ENCODE measurements at places on chromosomes 1 and 21.

GRCh38 chr1:172867216-172867818 is 183.4 kb downstream of the TNFSF18 start:
- no peak for DNase-seq

GRCh38 chr1:203088441-203088840 is 2.6 kb upstream of the MYOG start:
- no peak for DNase-seq

GRCh38 chr1:184824691-184825323 is 70.1 kb upstream of the EDEM3 start:
- DNase-seq: no peak

DNA sequence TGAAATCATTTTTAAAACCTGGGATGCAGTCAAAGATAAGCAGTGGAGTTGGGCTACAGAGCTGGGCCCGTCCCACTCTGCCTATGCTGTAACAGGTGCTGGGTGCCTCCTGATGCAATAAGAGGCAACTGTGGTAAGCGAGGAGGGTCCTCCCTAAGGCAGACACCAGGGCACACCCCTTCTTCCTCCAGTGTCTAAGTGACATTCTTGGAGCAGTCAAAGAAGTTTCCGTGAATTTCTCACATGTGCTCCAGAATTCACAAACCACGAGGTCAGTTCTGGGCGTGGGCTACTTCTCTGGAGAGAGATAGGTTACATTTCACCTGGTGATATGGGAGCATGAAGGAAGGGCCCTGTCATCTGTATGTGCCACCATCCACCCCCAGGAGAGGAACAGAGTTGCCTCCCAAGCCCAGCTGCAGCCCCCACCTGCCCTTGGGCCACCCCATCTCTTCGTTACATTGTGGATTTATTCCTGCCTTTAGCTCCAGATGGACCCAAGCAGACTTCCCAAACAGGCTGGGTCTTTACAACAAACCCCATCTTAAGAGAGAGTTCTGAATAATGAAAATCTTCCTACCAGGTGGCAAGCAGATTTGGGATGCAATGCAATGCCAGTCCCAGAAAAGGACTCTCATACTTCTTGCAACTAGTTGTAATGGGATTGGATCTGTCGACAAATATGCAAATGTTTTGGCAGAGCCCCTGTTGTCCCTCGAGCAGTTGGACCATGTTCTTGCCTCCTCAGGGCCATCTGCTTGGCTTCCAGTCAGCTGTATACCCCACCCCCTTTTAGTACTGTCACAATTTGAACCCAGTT is 82.5 kb upstream of the CNTN2 start:
- no peak for DNase-seq

- no peak for DNase-seq
These were observed 33.6 kb downstream of the ERI3 start for GRCh38 chr1:44321466-44321865.

DNA sequence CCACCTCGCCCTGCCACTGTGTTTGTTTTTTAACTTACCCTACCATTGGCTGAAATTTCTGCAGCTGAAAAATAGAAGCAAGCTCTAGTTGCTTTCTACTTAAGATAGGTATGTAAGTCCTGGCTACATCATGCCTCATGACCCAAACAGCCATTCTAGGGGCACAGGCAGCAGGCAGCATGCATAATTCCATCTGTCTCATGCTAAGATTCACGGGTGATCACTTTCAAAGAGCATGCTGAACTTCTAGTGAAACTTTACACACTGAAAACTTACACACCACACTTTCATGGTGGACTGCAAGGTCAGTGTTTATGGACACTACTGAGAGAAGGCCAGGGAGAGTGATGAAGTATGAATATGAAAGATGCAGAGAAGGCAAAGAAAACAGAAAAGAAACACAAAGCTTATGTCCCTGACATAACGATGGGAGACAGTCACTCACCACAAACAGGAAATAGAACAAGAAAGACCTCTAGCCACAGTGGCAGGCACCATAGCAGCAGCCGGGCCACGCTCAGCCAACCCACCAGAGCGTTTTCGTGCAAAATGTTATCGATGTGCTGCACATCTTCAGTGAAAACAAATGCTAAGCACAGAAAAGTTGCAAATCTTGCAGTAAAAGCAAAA is 102.3 kb upstream of the TIAM1 start:
- DNase-seq: no peak

GRCh38 chr1:22320587-22321344 is 130.9 kb upstream of the ZBTB40 start:
- no peak for DNase-seq

- no peak for DNase-seq
These were observed 137.3 kb downstream of the NAV1 start for GRCh38 chr1:201676197-201676596.

DNA sequence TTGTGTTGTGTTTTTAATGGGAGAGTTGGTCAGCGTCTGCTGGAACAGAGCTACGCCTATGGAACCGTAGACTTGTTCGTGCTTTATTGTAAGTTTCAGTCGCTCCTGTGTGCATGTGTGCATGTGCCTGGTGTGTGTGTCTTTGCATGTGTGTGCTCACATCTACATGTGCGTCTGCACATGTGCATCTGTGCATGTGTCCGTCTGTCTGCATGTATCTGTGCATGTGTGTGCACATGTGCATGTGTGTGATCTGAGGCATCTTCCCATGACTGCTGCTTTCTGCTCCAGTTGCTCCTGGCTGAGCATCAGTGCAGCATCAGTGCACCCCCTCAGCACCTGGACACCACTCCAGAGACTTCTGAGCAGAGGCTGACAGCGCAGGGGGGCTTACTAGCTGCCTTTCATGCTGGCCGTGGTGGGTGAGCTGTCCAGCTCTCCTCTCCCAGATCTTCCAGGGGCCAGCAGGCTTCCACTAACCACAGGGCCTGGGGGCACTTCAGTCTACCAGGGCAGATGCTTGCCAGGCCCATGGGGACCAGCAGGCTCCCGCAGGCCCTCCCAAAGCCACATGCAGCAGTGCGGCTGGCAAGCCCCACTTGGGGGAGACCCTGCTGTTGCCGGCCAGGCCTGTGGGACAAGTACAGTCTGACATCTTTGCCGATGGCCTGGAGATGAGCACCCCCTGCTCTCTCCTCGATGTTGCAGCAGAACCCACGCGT is 47.8 kb upstream of the PCBP3 start:
- no peak for DNase-seq

DNA sequence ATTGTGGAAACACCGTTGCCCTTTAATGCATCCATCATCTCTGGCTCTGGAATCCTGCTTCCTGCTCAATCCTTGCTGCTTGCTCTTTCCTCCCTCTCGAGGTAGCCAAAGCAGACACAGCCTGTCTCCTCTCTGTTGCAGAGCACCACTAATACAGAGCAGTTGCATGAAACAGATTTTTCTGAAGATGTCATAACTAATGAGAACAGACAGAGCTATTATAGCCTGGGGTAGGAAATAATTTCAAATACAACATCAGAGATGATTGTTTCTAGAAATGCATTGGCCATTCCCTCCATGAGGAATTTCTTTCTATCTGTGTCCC is 23.3 kb upstream of the ACBD6 start:
- no peak for DNase-seq

DNA sequence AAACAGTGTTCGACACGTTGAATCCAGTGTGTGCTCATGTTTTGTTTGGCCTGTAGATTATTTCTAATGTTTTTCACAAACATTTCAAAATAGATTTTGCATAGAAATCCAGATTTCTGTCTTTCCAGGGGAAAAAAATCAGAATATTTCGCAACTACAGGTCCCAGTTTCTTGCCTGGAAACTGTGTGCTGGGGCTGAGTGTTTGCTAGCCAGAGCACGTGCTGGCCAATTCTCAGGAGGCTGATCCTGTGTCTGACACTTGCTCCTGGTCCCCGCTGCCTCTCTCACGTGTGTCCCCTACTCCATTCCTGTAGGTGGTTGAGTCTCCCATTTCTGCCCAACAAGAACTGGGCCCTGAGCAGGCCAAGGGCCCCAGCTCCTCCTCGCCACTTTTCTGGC is 2.4 kb downstream of the MAB21L3 start:
- DNase-seq: no peak

DNA sequence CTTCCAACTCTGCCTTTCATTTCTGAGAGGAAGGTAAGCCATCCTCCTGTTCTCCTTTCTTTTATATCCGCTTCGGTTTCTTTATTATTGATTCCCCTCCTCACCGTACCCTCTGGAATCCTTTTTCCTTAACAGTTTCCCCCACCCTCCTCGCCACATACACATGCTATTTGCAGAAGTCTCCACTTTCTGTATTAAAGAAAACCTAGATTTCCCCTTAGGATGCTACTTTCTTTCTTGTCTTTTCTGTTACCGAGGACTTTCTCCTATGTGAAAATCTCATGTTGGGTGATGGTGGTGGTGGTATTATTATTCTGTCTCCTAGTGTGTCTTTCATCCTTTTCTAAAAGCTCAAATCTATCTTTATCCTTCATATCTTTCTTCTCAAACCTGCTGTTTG is 62.3 kb downstream of the AK4 start:
- DNase-seq: no peak

GRCh38 chr1:16281765-16282164 is 44.8 kb upstream of the CPLANE2 start:
- no peak for DNase-seq

- no peak for DNase-seq
These were observed 4.0 kb upstream of the CDA start for GRCh38 chr1:20584890-20585289.

DNA sequence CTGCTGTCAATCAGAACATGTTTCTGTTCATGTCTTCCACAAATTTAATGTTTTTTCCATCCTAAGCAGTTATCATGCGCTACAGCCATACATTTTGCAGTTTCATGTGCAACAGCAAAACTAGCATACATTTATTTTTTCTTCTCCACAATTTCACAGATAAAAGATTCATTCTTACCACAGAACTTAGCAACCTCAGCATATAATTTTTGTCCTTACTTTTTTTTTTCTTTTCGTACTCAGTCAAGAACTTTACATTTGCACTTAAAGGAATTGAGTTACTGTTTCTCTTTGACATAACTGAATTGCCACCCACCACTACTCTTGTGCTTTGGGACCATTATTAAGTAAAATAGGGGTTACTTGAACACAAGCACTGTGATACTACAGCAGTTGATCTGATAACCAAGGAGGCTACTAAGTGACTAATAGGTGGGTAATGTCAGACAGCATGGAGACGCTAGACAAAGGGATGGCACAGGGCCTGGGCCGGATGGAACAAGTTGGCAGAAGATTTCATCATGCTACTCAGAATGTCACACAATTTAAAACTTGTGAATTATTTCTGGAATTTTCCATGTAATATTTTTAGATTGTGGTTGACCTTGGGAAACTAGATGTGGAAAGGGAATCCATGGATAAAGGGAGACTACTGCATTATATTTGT is 50.2 kb upstream of the LHX8 start:
- DNase-seq: no peak

Data from endothelial cell (in vitro differentiated cells).